Stimulated activated CD8-positive, alpha-beta memory T cell treated with anti-CD3 and anti-CD28 coated beads, Interleukin-15, amount 100 ng/mL, for 4 hours (primary cell): ENCODE measurements at places on chromosomes 3 and 15.

DNA sequence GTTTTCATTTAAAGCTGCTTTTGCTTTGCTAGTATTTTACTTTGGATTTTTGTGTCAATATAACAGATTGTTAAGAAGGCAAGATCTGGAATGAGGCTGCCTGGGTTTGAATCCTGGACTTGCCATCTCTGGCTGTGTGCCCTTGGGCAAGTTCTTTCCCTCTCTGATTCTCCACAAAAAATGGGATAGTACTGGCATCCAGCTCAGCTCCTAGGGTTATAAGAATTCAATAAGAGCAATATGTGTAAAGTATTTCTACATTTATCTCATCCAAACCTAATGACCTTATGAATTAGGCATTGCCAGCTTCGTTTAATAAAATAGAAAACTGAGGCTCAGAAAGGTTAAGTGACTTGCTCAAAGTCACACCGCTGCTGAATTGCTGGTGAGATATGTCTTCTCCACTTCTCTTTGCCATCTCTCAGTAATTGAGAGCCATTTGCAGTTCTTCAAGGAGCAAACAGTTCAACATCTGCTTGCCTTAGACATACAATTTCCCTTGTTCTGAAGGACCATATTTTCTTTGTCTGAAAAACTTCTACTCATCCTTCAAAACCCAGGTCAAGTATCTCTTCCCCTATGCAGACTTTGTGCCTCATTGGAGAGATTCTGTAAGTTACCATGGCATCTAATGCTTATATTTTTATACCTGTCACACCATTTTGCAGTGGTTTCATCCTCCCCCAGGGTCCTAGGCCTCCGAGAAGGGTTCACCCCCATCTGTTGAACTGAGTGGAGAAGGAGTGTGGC, 80.8 kb upstream of the TLE3 start:
- no peak for DNase-seq

DNA sequence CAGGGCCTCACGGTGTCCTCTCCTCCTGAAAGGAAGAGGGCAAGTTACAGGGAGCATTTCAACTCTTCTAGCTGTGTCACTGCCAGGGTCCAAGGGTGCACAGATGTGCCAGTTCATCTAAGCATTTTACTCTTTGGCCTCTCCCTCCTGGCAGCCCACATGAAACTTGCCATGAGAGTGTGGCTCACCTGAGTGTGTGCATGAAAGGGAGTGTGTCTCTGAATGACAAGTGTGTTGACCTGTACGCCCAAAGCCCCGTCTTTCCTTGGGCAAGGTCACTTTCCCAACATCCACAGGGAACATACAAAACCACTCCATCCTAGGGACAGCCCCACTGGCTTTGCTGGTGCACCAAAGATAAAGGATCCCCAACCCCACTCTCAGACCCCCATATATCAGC, 280.0 kb downstream of the NTRK3 start:
- DNase-seq, result no peak

DNA sequence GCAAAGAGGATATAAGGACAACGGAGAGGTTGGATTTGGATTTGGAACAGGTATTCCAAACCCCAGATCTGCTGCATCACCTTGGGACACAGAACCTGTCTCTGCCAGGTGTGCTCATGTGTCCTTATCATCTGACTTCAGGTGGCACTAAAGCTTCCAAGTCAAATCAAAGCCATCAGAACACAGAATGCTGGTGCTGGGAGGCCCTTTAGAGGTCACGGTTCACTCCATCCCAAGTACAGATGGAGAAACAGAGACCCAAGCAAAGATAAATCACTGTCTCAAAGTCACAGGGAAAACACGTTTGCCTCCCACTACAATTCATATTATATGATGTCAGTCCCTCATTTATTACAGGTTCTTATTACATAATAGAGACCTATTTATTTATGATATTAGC, 72.8 kb downstream of the HES1 start:
- DNase-seq, result no peak

- no peak for DNase-seq
These were observed 48.9 kb upstream of the MME start for GRCh38 chr3:155031186-155031585.

DNA sequence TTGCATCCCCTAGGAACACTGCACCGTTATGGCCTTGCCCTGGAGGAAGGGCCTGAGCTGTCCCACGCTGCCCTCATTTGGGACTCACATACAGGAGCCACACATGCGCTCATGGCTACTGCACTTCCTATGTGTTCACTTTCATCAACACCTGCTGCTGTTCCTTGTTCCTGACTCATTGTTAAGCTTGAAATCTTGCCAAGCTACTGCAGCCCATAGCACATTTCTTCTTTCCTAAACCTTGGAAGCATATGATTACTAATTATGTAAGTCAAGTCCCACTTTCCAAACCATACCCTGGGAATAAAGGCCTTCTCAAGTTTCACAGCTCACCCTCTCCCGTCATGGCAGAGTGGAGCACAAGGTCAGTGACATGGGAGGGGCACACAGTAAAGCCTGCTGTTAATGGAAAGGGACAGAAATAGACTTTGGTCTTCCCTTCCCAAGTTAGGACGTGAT, 307.9 kb downstream of the CLSTN2 start:
- no peak for DNase-seq

DNA sequence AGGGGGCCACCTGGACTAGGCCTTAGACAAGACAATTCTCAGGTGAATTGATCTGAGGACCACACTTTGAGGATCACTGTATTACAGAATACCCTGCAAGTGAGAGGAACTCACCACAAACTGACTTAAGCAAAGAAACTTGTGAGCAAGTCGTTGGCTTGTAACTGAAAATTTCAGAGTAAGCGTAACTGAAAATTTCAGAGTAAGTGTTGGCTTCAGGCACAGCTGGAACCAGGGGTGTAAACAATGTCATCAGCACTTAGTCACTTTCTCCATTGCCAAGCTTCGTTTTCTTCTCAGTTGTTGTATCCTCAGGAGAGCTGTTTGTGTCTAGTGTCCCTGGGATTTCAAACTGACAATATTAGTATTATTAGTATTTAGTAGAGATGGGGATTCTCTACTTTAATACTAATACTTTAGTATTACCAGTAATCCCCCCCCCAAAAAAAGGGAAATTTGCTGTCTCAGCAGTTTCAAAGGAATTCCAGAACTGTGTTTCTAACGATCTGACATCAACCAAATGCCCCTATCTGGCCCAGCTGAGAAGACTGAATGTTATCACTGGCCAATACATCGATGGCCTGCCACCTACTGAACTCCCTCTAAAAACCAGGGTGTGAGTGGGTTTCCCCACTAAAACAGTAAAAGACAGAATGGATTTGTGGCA, 474.4 kb downstream of the NTRK3 start:
- DNase-seq, result no peak

- DNase-seq, result peak; percentile 82
These were observed 312.2 kb downstream of the RORA start for GRCh38 chr15:60916679-60917460.

DNA sequence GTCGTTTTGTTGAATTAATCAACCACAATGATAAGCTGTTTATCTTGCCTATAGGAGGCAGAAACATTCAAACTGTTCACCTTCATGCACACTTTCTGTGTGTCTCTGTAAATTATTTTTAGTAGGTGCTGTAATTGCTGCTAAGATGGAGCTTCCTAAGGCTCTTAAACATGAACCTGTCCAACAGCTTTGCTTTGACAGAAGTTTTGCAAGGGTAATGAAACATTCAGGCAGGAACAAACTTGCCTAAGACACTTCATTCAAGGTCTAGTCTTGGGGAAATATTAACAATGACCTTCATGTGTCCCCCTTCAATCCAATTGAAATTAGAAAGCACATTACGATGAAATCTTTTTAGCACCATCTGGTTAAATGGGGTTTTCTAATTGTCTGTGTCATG, 156.1 kb downstream of the DIPK2A start:
- no peak for DNase-seq

GRCh38 chr15:43006991-43007390, 86.4 kb upstream of the TTBK2 start:
- no peak for DNase-seq

DNA sequence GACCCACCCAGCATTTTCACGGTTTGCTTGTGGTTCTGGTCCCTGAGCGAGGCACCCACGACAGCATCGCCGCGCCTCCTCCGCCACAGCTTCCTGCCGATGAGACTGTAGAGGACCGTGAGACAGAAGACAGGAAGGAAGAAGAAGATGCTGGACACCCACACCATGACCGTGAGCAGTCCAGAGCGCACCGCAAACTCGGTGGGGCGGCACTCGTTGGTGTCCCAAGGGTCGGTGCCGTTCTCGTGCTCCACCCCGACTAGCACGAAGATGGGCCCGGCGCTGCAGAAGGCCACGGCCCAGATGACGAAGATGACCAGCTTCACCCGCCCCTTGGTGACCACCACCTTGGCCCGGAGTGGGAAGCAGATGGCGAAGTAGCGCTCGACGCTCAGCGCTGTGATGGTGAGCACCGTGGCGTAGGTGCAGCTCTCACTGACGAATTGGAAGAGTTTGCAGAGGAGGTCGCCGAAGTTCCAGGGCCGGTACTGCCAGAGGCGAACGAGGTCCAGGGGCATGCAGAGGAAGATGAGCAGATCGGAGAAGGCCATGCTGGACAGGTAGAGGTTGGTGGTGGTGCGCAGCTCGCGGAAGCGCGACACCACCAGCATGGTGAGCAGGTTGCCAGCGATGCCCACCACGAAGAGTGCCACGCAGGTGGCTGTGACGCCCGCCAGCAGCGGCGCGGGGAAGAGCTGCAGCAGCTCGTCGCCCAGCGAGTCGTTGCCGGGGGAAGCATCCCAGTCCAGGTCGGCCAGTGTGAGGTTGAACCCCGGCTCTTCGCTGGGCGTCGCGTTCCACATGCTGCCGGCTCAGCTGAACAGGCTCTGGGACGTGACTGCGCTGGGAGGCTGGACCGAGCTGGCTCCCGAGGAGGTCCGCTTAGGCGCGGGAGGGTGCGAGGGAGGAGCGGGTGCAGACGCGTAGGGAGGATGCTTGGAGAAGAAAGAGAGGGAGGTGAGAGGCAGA, at the start of gene GHSR:
Gene GHSR (minus strand): TSS at position 846 of the 969 bp plus-strand sequence. CDS start 43 bp downstream, at position 803.
- DNase-seq, result no peak

- DNase-seq, result no peak
These were observed 78.4 kb downstream of the MME start for GRCh38 chr3:155158346-155159037.

DNA sequence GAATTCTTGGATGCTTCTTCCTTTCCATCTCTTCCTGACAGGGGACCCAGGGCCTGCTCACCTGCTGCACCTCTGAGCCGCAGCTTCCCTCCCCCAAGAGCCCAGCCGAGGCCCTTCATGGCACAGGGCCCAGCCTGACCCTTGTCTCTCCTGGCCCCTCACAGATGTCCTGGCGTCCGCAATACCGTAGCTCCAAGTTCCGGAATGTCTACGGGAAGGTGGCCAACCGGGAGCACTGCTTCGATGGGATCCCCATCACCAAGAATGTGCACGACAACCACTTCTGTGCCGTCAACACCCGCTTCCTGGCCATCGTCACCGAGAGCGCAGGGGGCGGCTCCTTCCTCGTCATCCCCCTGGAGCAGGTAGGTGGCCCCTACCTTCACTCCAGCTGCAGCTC, 66.2 kb downstream of the CORO2B start:
- DNase-seq, result no peak

GRCh38 chr15:31197497-31198414, 96.2 kb upstream of the TRPM1 start:
- DNase-seq, result no peak

GRCh38 chr3:30098653-30099455, 507.5 kb upstream of the TGFBR2 start:
- no peak for DNase-seq

- no peak for DNase-seq
These were observed 17.8 kb downstream of the TMEM212 start for GRCh38 chr3:171860830-171861535.

GRCh38 chr3:5330152-5330810, 142.8 kb downstream of the EDEM1 start:
- DNase-seq, result no peak

DNA sequence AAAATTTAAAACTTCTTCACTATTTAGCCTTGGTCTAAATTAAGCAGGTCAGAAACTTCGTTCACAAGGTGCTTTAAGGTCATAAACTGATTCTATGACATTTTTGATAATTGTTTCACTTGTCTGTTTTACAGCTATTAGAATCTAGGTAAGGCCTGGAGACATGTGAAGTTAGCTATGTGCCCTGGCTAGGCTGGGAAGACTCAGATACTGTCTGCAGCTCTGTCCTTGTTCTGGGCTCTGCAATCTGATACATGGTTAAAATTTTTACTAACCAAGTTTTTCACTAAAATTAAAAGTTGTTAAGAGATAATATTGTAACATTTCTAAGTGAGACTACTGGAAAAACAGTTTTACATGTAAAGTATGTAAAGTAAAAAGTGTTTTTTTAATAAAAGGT, 479.6 kb upstream of the EPHA6 start:
- no peak for DNase-seq

DNA sequence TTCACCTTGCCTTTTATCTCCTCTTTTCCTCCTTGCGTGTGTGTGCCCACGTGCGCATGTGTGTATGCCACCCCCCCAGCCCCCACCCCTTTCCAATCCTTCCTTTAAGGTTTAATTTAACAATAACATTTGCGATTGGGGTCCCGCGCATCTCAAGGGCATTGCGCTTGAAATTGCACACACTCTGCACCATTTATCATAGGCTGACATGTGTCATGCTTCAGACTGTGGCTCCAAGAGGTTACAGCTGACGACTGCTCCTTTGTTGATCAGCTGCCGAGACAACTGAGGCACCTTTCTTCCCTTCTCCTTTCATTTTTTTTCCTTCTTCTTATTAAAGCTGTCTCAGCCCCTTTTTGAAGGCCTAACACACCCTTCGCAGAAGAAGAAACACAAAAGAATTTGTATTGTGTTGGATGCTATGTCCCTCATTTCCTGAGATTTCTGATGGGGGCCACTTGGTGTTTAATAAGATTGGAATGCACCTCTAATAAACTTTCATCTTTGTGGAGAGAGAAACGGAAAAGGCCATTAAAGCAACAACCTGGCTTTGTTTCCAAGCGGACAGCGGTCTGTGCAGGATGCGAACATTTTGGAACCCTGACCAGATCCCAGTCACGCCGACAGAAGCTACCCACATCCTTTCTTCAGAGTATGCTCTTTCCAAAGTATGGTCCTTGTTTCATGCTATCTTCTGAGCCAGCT, 470.1 kb downstream of the MCTP2 start:
- no peak for DNase-seq

GRCh38 chr3:16821053-16821452, 63.7 kb upstream of the PLCL2 start:
- no peak for DNase-seq

DNA sequence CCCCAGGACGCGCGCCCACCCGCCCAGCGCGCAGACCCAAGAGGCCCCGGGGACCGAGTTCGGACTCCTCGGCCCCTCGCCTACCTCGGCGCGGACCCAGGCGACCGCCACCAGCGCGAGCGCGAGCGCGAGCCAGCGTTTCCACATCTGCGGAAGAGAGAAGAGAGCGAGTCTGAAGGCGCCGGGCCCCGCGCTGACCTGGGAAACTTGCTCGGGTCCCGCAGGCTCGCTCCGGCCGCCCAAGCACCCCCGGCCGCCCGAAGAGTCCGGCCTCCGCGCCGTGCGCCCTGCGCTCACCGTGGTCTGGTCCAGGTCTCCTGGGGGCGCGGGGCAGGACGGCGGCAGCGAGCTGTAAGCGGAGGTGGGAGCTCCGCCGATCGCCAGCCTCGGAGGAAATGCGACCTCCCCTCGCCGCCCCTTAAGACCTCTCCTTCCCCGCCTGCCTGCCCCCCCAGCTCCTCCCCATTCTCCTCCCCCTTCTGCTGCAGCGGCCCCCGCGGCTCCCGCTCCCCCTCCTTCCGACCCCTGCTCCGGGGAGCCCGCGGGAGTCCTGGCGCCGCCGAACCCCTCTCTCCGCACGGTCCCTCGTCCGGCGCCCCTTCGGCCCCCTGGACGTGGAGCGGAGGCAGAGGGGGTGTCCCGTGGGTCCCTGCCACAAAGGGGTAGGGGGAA, at the start of gene FSTL1:
Gene FSTL1 (minus strand): TSS at position 393 of the 672 bp plus-strand sequence. CDS start 246 bp downstream, at position 147.
- DNase-seq, result no peak

GRCh38 chr3:141746962-141747361, 8.9 kb downstream of the RNF7 start:
- no peak for DNase-seq
